IMR-90 (cell line): ENCODE measurements at places on chromosomes 12 and 14.

DNA sequence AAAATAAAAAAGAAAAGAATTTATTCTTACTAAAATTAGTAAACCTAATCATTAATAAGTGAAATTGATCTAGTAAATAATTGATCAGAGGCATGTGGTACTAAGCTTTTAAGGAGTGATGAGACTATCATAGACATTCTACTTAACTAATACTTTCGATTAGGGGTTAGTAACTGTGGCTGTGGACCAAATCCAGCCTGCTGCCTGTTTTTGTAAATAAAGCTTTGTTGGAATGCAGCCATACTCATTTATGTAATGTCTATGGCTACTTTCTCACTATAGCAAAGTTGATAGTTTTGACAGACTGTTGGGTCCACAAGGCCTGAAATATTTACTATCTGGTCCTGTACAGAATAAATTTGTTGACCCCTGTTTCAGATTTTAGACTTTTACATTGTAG, 63.2 kb downstream of the PLEKHA5 start:
- no peak overlapping the region for H3K4me3 ChIP-seq
- no peaks in the 10 kb centered on the region for H3K36me3 ChIP-seq

GRCh38 chr12:6461401-6462233, 8.9 kb downstream of the VAMP1 start:
- H3K4me3 ChIP-seq, result no peak overlapping the region
- H3K36me3 ChIP-seq, result peaks cover 64% of the 10 kb centered on the region
- H3K27me3 ChIP-seq, result no peaks in the 10 kb centered on the region
- peak; percentile 45 for DNase-seq

- no peak overlapping the region for H3K27ac ChIP-seq
- DNase-seq, result peak; percentile 64
- no peaks in the 10 kb centered on the region for H3K4me1 ChIP-seq
- no peaks in the 10 kb centered on the region; the same call in 1 of the 2 replicates for H3K27me3 ChIP-seq
Observed at GRCh38 chr14:81464253-81465002, 64.3 kb upstream of the STON2 start.

DNA sequence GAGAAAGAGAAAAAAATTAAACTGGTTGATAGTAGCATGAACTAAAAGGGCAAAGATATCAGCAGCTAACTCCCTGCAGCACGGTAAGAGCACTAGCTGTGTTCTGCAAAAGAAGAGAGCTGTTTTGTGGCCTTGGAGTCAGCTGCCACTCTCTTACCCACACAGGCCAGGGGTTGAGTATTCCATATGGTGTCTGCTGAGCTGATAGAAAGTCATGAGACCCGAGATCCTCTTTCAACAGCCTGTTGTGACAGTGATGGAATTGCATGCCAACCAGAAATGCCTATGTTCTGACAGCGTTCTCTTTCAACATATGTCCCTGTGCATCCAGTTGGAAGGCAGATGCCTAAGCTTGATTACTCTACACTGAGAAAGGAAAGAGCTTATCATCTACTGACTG, 39.9 kb downstream of the TMTC1 start:
- H3K4me3 ChIP-seq, result no peak overlapping the region
- no peaks in the 10 kb centered on the region for H3K27me3 ChIP-seq
- peak; percentile 93 for DNase-seq
- H3K4me1 ChIP-seq, result peaks cover 15% of the 10 kb centered on the region

DNA sequence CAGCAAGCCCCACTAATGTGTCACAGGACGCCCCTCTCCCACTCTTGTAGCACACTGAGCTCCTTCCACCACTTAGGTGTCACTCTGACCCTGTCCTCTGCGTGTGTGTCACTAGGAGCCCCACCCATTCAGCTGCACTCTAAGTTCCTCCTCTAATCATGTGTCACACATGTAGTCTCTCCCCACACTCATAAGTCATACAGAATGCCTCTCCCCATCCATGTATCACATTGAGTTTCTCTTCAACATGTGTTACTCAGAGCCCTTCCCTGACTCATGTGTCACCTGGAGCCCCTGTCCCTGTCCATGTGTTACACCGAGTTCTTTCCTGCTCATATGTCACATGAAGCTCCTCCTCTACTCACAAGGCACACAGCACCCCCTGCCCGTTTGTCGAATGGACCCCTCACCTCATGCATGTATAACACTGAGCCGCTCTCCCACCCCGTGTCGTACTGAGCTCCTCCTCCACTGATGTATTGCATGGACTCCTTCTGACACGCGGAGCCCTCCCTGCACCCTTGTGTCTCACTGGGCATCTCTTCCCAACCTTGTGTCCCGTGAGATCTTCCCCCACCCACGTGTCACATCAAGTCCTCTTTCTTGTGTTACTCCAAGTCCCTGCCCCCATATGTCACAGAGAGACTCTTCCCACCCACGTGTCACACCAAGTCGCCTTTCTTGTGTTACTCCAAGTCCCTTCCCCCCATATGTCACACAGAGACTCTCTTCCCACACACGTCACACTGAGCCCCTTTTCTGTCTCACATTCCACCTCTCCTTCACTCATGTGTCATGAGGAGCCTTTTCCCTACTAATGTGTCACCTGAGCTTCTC, 31.0 kb downstream of the RTL1 start:
- peaks cover 42% of the 10 kb centered on the region for H3K36me3 ChIP-seq
- no peak overlapping the region for H3K4me3 ChIP-seq
- H3K4me1 ChIP-seq, result no peaks in the 10 kb centered on the region
- H3K27ac ChIP-seq, result no peak overlapping the region

DNA sequence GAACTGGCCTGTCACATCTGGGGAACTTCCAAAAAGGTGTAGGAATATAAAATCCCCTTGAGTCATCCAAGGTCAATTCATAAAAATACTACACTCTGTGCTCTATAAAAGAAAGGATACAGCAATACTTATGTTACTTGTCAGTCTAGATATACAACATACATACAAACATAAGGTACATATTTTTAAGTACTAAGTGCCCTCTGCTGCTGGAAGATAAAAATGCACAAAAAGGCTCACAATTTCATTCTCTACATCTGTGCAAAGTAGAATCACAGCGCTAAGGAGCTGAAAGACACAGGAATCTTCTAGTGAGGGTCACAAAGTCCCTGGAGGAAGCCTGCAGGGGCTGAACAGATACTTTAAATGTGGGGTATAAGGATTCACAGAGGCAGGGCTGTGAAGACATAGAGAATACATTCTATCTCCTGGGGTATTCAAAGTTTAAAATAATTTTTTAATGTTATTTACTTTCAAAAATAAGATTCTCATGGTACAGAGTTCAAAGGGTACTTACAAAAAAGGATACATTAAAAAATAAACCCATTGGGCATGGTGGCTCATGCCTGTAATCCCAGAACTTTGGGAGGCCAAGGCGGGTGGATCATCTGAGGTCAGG, 10.2 kb upstream of the GOLGA5 start:
- H3K36me3 ChIP-seq, result no peaks in the 10 kb centered on the region
- H3K27ac ChIP-seq, result no peak overlapping the region
- no peaks in the 10 kb centered on the region for H3K27me3 ChIP-seq
- peaks cover 10% of the 10 kb centered on the region for H3K4me1 ChIP-seq
- no peak overlapping the region for H3K4me3 ChIP-seq

DNA sequence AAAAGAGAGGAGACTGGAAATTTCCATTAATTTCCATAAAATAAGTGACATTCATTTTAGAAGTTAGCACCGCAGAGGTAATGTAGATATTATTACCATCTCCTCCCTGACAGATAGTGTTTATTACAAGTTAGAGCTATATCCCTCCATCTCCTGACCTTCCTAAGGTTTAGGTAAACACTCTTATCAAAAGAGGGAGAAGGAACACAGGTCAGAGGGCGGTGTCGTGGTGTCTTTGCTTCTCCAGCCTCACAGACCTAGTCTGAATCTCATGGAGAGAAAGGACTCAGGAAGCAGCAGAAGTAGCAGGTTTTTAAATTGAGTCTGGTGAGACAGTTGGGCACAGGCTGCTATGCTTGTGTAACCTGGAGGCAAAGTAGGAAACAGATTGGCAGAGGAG, 11.5 kb upstream of the POC1B start:
- no peaks in the 10 kb centered on the region for H3K36me3 ChIP-seq
- no peak for DNase-seq
- H3K27me3 ChIP-seq, result no peaks in the 10 kb centered on the region
- H3K4me1 ChIP-seq, result no peaks in the 10 kb centered on the region
- no peak overlapping the region for H3K4me3 ChIP-seq
- H3K27ac ChIP-seq, result no peak overlapping the region

- peaks cover 7% of the 10 kb centered on the region for H3K36me3 ChIP-seq
- DNase-seq, result peak; percentile 24
Observed at GRCh38 chr14:35051796-35052195, 5.7 kb downstream of the FAM177A1 start.
